ENCODE measurements at places on chromosomes 7 and 10. TPM values are rescaled to one million over a fixed set of nuclear protein-coding genes. Genes with fewer than 3 reads are reported as not detected.

DNA sequence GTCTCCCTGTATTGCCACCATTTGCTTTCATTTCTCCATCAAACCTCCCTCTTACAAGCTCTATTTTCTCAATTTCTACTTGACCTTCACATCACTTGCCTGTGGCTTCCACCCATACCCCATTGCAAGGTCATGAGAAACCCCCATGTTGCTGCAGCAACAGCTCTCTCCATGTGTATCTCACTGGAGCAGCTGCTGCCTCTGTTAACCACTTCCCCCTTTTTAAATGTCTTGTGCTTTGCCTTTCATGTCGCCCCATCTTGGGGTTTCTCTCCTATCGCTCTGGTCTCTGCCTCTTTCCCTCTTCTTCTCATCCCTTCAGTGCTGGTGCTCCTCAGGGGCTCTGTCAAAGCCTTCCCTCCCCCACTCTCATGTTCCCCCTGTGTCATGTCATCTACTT, 148.8 kb downstream of the CHN2 start:
- no peak for DNase-seq

- no peak for DNase-seq
These were observed 96.6 kb upstream of the LRRN3 start for GRCh38 chr7:110994028-110994967.

- no peak for DNase-seq
These were observed 245.1 kb downstream of the CAMK1D start for GRCh38 chr10:12594448-12594944.

DNA sequence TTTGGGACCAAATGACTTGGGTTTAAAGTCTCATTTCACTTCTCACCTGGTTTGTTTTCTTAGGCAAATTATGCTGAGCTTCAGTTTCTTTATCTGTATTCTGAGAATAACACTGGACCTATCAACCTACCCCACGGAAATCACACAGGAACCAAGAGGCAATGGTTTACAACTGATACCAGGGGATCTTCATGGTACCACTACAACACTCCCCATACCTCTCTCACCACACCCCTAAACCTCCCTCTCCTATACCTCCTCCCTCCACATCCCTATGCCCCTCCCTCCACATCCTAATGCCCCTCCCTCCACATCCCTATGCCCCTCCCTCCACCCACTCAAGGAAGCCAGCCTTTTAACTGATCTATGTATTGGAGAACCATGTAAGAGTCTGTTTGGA, 9.9 kb downstream of the FAM204A start:
- DNase-seq = no peak

GRCh38 chr10:51915031-51915542, 215.7 kb upstream of the CSTF2T start:
- DNase-seq = no peak

DNA sequence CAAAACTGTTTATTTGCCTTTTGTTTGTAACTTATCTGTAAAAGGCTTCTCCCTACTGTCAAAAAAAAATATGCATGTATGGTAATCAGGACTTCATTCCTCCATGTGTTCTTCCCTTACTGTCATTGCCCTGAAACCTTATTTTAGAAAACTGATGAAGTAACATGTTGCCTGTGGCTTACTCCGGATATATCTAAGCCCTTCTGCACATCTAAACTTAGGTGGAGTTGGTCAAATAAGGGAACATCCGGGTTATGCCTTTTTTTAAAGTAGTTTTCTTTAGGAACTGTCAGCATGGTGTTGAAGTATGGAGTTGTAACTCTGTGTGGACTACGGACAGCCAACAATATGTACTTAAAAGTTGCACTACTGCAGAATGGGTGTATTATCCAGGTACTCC, 6.2 kb downstream of the SAR1A start:
- no peak for DNase-seq

GRCh38 chr10:75542906-75543305, 111.5 kb downstream of the LRMDA start:
- no peak for DNase-seq

DNA sequence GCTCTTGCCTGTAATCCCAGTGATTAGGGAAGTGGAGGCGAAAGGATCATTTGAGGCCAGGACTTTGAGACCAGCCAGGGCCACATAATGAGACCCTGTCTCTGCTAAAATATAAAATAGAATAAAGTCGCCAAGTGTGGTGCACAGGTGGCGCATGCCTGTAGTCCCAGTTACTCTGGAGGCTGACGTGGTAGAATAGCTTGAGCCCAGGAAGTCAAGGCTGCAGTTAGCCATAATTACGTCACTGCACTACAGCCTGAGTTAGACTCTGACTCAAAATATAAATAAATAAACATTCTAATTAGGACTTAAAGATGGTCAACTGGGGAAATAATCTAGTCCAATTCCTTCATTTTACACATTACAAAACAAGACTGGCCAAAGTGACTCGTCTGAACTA, 768 bp downstream of the CHCHD2 start:
- no peak for DNase-seq

- DNase-seq = no peak
These were observed 245.6 kb downstream of the SEMA3D start for GRCh38 chr7:84941291-84941690.

DNA sequence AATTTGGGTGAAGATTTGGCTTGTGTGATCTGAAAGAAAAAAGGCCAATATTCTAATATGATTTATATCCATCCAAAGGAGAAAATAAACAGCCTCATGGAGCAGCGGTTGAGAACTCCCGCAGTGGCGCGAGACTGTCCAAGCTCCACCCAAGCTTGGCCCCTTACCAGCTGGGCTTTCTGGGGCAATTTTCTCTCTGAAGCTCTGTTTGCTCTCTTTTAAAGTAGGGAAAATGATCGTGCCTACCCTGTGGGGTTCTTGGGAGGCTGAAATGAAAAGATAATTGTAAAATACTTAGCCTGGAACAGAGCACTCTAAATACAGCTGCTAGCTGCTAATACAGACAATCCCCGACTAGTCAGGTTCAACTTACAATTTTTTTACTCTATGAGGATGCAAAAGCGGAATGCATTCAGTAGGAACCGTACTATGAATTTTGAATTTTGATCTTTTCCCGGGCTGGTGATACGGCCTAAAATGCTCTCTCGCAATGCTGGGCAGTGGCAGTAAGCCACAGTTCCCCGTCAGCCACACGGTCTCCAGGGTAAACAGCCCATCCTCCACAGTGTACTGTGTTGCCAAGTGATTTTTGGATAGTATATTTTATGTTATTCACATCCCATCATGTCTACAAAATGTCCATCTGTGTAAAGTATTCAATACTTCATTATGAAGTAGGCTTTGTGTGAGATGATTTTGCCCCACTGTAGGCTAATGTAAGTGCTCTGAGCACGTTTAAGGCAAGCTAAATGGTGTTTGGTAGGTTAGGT, 137.7 kb downstream of the CHN2 start:
- DNase-seq = no peak

DNA sequence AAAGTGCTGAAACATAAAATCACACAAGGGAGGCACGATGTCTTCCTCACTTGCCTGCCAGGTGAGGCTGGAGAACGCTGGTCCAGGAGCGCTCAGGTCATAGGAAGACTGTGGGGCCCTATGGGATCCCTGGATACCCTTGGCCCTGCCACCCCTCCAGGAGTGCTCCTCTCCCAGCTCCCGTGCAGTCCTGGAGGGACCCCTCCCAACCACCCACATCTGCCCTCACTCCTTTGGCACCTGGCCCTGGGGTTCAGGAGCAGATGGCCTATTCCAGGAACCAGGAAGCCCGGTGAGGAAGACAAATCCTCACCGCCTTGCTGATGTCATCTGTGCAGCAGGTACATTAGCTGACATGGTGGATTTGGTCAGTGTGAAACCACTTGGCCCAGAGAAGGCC, 3.7 kb upstream of the CXCL12 start:
- no peak for DNase-seq

DNA sequence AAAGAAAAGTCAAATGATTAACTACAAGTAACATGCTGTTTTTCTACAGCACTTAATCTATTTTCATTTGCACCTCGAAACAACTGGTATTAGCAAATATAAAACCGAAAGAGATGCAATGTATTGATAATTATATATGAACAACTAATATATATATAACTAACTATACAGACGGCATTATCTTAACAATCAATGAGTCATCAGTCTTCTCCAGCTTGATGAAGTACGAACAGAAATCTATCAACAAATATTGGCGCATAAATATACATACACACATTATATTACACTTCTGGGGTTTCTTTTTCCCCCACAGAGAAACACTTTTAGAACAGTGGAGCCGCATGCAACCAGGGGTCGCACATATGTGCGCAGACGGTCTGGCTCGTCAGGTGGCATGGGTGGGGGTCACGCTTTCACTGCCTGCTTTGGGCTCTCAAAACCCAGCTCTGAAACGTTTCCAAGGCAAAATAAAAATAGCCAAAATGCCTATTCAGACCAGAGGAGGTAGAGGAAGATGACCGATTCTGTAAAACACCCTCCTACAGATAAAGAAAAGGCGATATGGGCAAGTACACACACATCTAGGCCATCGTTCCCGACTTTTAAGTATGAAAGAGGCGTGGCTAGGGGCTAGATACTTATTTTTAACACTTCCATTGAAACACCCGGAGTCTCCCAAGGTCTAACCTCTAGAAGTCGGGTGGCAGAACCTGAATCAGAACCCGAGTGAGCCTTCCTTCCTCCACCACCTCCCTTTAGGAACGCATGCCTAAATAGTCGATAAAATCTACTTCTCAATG, 1.7 kb downstream of the ARHGAP12 start:
- DNase-seq = no peak

- no peak for DNase-seq
These were observed 276.3 kb downstream of the ZMYND11 start for GRCh38 chr10:411603-412002.

DNA sequence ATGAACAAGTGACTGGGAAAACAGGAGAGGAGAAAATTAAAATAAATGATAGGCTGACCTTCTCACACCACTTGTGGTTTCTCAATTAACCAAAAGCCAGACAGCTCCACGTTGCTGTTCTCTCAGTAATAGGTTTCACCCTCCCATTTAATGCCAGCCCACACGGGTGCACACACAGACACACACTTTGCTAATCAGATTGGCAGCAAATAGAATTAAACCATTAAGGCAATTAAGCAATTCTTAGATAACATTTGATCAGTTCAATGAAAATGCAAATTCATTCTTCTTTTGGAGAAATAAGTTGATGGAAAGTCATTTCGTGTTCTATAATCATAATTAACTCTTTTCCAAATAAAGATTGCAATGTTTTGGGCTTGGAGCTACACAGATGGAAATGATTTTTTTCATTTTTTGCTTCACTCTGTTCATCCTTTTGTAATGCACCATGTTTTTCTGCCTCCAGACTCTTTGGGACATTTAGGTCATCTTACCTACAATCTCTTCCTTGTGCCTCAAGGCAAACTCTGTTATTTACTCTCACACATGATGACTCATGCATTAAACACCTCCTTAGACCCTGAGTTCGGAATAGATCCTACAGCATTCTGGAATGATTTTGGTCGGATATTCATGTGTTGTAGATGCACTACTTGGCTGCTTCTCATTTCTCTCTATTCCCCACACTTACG, 700.7 kb downstream of the AUTS2 start:
- DNase-seq = no peak

DNA sequence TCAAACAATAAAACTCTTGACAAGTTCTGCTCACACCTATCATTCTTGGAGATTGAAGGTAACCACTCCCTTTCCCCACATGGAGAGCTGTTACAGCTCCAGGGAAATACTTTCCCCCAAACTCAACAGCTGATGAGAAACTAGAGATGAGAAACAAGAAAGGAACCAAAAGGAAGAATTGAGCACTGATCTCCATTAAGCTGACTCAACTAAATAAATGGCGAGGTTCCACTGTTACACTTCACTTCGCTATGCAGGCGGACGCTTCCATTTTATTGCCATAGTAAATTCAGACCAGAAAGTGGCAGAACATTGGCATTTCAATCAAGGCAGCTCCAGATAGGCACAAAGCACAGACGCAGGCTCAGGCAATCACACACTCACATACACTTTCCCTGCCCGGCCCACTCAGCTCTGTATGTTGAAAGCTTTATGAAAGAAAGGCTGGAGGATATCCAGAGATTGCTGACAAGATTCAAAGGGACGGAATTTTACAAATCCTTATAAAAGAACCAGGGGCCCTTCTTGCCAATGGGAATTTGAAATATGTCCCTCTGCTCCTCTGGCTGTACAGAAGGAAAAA, 11.5 kb upstream of the YAE1 start:
- DNase-seq = no peak

GRCh38 chr10:68121020-68121743, 11.9 kb downstream of the MYPN start:
- no peak for DNase-seq

- DNase-seq = no peak
These were observed 286.3 kb upstream of the ZMIZ1 start for GRCh38 chr10:78782441-78782840.

The PKD2L1 gene
- total RNA-seq = 0.20 TPM

The LLCFC1 gene
- total RNA-seq = not detected

The NME8 gene
- 0.22 TPM for total RNA-seq

The CTBP2 gene
- total RNA-seq = 221 TPM

The ZNF248 gene
- 9.7 TPM for total RNA-seq

The CC2D2B gene
- total RNA-seq = 0.71 TPM

The OR2F1 gene
- total RNA-seq = not detected

The GIMAP2 gene
- total RNA-seq = not detected

The CPA2 gene
- 0.31 TPM for total RNA-seq

All from H1 (cell line).